Thoracic aorta (tissue), 2 donors: ENCODE measurements at places on chromosomes 16 and 17.

GRCh38 chr16:1940273-1941161 is 2.5 kb downstream of the MSRB1 start:
- no peak for DNase-seq

DNA sequence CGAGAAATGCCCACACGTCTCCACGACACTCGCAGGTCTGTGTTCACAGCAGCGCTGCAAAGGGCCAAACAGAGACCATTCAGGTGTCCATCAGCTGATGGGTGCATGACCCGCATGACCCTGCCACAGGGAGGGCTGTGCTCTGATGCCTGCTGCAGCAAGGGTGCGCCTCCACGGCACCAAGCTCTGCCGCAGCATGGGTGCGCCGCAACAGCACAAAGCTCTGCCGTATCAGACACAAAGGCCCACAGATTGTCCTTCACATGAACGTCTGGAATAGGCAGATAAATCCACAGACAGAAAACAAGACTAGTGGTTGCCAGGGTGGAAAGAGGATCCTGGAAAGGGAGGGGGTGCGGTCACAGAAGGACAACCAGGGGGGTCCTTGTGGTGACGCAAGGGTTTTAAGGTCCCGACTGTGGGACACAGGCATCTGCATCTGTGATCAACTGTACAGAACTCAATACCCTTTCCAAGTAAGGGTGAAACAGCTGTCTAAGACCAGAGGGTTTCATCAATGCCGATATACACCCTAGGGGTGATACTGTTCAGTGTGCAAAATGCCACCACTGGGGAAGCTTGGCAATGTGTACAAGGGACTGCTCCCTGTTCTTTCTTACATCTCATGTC is 121.0 kb downstream of the ANKRD11 start:
- DNase-seq = no peak

GRCh38 chr16:21078563-21078962 is 72.1 kb downstream of the DNAH3 start:
- DNase-seq = no peak

GRCh38 chr16:80577485-80578280 is 36.9 kb downstream of the DYNLRB2 start:
- DNase-seq = no peak

- no peak for DNase-seq
Measured at GRCh38 chr17:56629531-56630075, 36.1 kb downstream of the NOG start.

GRCh38 chr17:28810437-28810836 is 32.2 kb downstream of the FAM222B start:
- DNase-seq = no peak

GRCh38 chr17:58402679-58403078 is 14.7 kb downstream of the RNF43 start:
- DNase-seq = no peak

- peak; percentile 76 for DNase-seq
Measured at GRCh38 chr16:87201052-87201451, 116.1 kb downstream of the C16orf95 start.

- no peak for DNase-seq
Measured at GRCh38 chr17:70447588-70447987, 278.3 kb downstream of the KCNJ2 start.

DNA sequence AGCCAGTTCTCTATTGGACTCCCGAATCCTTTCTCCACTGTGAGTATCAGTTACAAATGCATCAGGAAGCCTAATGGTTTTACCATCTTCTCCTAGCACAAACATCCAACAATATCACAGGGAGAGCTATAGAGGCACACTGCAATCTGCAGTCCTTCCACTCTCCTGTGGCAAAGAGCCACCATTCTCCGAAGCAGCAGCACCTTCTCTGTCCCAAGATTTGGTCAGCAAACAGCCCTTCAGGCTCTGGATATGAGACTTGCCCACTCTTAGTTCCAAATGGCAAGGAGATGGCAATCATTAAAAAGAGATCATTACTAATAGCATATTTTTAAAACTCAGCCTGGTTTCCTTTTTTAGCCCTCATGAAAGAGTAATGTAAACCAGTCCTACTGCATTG is 223.4 kb downstream of the HS3ST3A1 start:
- no peak for DNase-seq

- DNase-seq = no peak
Measured at GRCh38 chr17:33169580-33170285, 123.4 kb downstream of the ASIC2 start.

- no peak for DNase-seq
Measured at GRCh38 chr17:79237448-79238053, 162.9 kb downstream of the ENGASE start.

DNA sequence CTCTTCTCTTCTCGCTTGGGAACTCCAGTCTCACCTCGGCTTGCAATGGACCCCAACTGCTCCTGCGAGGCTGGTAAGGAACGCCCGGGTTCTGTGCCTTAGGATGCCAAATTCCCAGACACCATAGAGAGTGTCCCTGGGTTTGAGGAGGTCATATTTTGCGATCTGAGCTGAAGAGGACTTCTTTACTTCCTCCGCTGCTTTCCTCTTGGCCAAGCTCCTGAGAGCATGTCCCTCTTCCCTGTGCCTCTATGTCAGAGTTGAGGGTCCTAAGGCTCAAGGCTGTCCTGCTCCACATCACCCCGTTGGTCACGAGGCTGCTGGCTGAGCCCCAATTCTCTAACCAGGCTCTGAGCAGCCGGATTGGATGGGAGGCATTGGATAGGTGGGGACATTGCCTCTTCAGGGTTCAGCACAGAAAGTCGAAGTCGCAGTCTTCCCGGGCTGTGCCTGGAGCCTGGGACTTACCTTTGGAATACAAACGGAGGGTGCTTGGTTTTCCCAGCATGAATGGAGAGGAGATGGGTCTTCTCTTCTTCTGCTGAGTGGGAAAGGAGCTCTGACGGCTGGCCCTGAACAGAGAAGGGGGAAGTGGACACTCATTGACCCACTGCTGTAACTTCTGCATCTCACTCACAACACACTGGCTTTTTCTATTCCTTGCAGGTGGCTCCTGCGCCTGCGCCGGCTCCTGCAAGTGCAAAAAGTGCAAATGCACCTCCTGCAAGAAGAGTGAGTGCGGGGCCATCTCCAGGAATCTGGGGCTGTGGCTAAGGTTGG is 416 bp downstream of the MT1H start:
- no peak for DNase-seq

- DNase-seq = peak; percentile 75
Measured at GRCh38 chr17:43760254-43760852, 1.8 kb upstream of the SOST start.

DNA sequence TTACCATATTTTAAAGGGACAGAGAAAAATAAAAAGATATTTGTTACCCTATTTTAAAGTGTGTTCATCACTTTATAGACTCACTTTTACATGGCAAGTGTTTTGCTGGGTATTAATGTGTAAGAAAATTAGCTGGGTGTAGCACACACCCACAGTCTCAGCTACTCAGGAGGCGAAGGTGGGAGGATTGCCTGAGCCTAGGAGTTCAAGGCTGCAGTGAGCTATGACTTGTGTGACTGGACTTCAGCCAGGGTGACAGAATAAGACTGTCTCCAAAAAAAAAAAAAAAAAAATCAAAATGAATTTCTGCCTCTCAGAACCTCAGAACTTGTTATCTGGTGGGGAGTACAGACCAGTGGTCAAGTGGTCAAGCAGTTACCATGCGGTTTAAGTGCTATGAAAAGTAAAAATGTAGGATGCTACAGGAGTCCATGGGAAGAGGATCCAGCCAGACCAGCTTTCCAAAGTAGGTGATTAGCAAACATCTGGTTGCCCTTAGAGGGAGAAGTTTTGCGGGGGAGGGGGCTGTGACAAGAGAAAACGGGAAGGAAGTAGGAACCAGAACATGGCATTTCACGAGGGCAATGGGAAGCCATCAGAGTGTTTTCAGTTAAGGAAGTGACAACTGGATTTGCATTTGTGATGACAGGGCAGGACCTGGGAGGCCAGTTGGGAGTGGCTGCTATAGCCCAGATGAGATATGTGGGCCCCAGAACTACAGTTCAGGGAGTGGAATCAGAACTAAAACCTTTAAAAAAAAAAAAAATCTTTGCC is 13.9 kb downstream of the CNEP1R1 start:
- no peak for DNase-seq

DNA sequence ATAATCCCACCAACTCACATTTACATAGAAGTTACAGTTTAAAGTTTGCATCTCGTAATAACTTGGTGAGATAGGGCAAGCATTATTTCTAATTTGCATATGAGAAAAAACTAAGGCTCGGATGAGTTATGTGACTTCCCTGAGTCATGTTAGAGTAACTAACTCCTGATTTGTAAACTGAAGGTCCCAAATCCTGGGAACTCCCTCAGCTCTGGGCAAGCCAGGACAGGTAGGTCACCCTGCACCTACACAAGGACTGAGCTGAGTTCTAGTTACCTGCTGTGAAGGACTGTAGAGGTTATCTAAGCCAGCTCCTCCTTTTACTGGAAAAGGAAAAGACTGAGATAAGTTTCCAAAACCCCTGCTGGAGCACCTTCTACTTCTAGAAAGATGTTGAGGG is 92.1 kb upstream of the HLF start:
- DNase-seq = no peak

- no peak for DNase-seq
Measured at GRCh38 chr16:67087803-67088202, 21.9 kb upstream of the PHAF1 start.

- peak; percentile 70 for DNase-seq
Measured at GRCh38 chr16:1826691-1827573, at the start of the genes FAHD1 and HAGH. FAHD1 (plus strand) TSS chr16:1827206; CDS start chr16:1827239, 33 bp downstream. HAGH (minus strand) TSS chr16:1826825; CDS start chr16:1826787, 38 bp downstream.

- DNase-seq = no peak
Measured at GRCh38 chr17:17112628-17113200, 70.5 kb downstream of the MPRIP start.

GRCh38 chr16:1548233-1548632 is 14.8 kb downstream of the TMEM204 start:
- no peak for DNase-seq

DNA sequence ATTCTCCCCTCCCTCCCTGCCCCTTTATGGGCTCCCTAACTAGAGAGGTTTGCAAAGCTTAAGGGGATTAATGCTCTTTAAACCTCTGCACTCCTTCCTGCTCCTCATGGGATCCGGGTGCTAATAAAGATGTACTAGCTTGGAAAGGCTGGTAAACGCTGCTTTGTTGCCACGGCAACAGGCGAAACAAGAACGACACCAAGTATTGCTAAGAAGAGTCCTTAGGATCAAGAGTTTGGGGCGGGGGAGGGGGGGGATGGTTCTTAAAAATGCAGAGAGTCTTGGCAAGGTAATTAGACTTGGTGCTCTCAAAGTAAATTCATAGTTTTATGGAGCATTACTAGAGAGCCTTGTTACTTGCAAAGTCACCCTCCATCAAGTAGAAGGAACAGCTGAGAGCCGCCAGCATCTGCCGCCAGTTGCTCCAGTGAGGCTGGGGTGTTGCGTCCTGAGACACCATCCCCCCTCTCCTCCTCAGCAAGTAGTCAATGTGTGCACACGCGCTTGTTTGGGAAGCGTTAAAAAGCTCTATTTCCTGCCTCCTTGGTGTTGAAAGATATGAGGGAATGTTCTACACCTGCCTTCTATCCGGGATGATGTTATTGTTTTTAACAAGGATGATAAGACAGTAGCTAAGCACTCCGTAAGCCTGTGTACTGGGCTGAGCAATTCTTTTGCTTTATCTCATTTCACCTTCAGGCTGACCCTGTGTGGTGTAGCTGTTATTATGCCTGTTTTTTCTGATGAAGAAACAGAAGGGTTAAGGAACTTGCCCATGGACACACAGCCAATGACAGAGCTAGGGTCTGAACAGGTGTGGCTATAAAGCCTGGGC is 190.9 kb downstream of the CCDC182 start:
- DNase-seq = no peak

- no peak for DNase-seq
Measured at GRCh38 chr17:43880420-43880991, 26.8 kb downstream of the MPP2 start.

GRCh38 chr16:86825631-86826030 is 247.3 kb downstream of the FOXL1 start:
- DNase-seq = no peak

DNA sequence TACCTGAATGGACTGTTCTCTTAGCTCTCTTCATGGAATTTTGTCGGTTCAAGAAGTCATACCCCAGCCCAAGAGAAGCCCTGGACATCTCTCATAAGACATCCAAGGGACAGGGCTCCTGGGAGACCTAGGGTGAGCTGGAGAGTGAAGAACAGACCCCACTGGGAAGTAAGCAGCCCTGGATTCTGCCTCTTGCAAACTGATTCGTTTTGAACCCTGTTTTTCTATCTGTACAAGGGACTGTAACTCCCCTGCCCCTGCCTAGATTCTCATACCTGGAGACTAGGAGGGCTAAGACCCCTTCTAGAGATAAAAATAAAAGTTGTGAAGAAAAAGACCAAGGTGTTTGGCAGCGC is 449 bp downstream of the CCL3L1 start:
- DNase-seq = no peak

- DNase-seq = no peak
Measured at GRCh38 chr17:7191571-7192270, 12.6 kb upstream of the ASGR1 start.

DNA sequence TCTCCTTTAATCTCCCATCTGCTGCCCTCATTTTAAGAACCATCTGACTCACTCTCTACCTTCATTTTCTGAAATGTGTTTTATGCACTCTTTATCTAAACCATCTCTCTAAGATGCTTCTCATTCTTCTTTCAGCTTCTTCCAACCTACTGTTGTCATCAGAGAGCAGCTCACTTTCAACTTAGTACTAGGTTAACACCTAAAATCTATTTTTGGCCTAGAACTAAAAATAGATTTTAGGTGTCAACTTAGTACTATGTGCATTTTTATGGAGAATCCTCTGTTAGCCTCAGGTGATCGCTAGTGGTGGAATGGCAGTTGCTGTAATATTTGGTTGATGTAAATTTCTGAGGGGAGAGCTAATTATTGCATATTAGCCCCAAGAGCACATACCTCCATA is 277.1 kb downstream of the KCNJ2 start:
- no peak for DNase-seq

DNA sequence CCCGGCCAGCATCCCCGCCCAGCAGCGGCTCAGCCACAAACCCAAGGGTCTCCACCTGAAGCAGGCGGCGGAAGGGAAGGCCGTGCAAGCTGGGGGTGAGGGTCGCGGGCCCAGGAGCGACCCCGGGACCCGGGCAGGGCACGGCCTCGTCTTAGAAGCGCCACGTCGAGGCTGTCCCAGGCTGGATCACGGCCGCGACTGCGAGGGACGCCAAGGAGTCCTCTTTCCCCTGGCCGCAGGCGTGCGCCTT is 538 bp upstream of the CCNF start:
- no peak for DNase-seq

DNA sequence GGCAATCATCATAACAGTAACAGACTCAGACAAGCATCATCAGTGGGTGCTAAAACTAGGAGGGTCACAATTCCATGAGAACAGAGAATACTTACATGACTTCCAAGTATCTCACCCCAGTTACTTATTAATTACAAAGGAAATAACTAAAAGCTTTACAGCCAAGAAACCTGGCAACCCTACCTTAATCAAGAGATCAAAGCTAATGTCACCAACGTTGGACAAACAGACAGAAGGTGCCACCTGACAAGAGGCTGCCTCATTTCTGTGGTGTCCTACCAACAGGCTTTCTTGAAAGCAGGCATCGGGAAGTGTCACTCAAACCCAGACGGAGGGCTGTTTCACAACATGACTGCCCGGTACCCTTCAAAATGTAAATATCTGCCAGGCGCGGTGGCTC is 84.6 kb downstream of the RMI2 start:
- no peak for DNase-seq
